ENCODE measurements at places on chromosomes 3 and 15. TPM values are rescaled to one million over a fixed set of nuclear protein-coding genes. Genes with fewer than 3 reads are reported as not detected.

Gene CCR1
- not detected for total RNA-seq

Gene PLXND1
- total RNA-seq = 829 TPM

Gene RYR3
- total RNA-seq = under 0.01 TPM

Gene CHRD
- total RNA-seq = 0.16 TPM

Gene CGNL1
- total RNA-seq = 1.9 TPM

Gene ECE2
- total RNA-seq = not detected

Gene TRH
- not detected for total RNA-seq

Gene SLC30A4
- 7.9 TPM for total RNA-seq

Gene AGTR1
- total RNA-seq = not detected

Gene SAMMSON
- not detected for total RNA-seq

Gene ZNF860
- 1.5 TPM for total RNA-seq

Gene SH3GL3
- not detected for total RNA-seq
